ENCODE measurements at places on chromosomes 7 and 10.

GRCh38 chr7:157189405-157189804 is 50.7 kb downstream of the UBE3C start:
- DNase-seq, result no peak

- DNase-seq, result no peak
Observed at GRCh38 chr10:16258291-16259040, 178.3 kb upstream of the PTER start.

DNA sequence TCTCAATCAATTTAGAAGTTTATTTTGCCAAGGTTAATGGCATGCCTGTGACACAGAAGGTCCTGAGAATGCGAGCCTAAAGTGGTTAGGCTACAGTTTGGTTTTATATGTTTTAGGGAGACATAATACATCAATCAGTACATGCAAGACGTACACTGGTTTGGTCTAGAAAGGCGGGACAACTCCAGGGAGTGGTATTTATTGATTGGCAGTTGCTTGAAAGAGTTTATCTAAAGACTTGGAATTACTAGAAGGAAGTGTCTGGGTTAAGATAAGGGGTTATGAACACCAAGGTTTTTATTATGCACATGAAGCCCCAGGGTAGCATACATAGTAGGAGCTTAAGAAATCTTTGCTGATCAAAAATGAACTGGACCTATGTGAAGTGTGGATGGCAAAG is 21.5 kb downstream of the NPVF start:
- DNase-seq, result no peak

DNA sequence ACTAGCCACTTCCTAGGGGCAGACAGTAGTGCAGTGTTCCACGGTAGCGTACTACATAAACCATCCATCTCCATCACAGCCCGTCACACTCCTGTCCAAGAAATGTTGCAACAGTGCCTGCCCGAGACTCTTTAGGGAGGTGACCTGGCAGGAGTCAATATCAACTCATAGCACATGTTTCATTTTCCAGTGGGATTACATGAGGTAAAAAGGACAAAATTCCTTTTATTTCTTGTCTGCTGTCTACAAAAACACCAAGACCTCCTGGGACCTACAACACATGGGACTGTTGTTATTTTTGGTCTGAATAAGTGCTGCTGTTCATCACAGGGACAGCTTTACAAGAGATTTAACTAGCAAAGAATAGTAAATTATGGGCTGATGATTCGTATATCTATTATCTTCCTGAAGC is 99.9 kb downstream of the MPP7 start:
- DNase-seq, result no peak

GRCh38 chr10:111747751-111748150 is 435.8 kb downstream of the GPAM start:
- DNase-seq, result no peak

- no peak for DNase-seq
Observed at GRCh38 chr10:44325596-44326307, 59.1 kb downstream of the CXCL12 start.

DNA sequence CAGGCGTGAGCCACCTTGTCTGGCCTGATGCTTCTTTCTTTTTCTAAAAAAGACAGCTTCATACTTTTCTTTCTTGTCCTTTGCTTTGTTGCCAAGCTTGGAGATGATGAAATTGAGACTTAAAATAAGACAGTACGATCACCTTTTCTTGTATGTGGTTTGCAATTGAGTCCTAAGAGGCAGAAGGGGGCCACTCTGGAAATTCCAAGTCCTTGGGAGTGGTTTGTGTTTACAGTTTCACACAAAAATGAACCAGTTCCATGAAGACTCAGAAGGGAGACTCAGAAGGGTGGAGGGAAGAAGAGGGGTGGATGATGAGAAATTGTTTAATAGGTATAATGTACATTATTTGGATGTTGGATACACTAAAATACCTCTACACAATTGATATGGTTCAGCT is 70.7 kb upstream of the TNS3 start:
- DNase-seq, result no peak

GRCh38 chr7:141366091-141366621 is 185.1 kb upstream of the AGK start:
- DNase-seq, result no peak

DNA sequence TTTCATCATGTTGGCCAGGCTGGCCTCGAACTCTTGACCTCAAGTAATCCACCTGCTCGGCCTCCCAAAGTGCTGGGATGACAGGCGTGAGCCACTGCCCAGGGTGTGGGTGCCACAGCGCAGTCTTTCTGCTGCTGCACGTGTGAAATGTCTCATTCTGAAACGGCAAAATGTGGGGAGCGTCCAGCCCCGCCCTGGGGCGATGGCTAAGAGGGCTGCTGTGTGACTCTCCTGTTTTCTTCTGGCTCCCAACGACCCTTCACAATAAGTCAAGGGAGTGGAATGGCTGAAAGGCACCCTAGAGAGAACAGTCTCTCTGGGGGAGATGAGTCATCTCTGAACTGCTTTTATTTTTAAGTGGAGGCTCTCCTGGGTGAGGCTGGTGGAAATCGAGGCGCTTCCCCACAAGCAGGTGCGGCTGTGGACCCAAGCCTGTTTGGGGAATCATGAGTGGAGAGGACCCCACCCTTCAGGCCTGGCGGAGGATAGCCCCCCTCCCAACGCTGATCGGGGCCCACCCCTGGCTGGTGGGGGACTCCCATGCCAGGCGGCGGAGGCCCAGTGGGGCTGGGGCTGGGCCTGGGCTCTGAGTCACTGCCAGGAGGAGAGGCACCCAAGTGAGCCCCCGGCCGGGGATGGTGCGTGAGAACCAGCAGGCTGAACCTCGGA is 18.0 kb downstream of the ADAP1 start:
- peak; percentile 79 for DNase-seq

DNA sequence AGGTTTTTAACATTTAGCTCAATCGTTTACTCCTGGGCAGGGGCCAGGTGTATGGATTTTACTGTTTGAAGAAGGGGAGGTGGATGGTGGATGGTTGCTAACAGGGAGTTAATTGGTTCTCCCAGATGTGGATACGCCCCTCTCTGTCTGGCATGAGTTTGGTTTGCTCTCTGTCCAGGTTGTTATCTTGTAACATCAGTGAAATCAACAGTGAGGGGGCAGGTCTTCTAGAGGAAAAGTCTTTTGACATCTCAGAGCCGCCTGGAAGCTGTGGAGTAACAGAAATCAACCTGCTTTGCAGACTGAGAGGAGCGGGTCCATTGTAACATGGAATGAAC is 243.4 kb downstream of the MGMT start:
- DNase-seq, result no peak

DNA sequence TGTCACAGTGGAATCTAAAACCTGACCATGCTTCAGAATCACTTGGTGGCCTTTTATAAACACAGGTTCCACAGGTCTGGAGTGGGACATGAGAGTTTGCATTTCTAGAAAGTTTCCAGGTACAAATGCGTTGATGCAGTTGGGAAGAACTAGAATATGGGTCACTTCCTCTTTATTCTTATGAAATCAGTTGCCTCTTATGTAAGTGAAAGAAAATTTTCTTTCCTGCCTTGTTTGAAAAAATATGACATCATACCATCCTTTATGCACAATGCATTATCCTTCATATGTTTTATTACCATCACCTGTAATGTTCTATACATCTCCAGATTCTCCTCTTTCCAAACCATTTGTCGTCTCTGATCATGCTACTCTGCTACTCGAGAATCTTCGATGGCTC is 44.0 kb downstream of the PLXNA4 start:
- no peak for DNase-seq

DNA sequence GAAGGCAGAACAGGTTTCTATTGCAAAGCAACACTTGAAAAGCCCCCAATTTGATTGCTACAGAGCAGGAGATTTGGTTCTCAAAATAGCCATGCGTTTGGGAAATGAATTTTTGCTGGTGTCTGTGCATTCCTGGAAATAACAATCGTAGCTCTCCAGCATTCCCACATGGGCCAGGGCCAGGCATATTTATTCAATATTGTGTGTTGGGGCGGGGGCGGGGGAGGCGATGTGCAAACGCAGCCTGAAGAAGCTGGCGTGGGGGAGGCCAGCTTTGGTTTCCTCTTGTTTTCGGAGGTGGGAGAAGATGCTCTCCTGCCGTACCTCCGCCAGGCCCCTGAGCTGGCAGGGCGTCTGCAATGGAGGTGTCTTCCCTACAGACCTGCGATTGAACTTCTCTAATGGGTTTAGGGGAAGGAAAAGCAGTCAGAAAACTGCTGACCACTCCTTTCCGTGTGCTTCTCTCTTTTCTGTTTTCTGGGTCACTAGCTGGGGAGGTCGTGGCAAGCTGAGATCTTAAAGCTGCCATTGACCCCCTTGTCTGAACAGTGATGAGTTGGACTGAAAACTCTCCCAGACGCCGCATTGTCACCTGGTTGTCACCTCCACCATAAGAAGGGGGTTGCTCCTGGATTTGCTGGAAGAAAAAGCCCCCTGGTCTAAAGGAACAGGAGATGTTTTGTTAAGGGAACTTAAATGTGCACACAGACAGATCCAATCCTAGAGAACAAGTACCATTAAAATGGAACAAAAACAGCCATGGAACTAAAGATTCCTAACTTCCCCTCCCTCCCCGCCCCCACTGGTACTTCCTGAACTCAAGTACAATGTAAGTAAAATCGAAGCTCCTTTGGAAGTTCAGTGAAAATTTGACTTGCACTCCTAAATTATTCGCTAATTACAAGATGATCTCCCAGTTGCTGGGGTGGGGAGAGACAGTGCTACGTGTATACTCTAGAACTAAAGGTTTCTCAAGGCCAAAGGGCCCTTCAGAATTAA is 56.4 kb upstream of the HABP2 start:
- no peak for DNase-seq

DNA sequence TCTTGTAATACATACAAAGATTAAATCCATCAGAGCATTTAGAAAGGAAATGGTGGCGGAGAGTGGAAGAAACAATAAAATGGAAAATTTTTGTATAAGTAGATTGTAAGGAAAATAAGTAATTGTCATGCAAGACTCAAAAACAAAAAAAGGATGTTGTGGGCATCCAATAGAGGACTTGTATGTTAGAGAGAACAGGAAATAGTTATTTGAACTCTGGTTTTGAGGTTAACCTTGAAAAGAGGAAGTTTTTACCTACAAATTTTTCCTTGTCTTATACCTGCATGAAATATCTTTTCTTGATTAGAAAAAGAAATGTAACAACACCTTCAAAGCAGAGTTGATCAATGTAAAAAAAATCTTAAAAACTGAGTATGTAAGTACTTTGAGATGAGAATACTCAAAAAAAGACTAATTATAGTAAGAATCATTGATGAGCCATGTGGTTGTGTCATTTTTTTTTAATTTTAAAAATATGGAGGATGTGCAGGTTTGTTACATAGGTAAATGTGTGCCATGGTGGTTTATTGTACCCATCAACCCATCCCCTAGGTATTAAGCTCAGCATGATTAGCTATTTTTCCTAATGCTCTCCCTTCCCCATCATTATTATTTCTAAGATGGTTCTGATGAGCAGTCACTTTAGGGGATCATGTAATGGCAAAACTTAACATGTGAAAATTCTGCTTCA is 11.9 kb downstream of the TMEM106B start:
- DNase-seq, result no peak

DNA sequence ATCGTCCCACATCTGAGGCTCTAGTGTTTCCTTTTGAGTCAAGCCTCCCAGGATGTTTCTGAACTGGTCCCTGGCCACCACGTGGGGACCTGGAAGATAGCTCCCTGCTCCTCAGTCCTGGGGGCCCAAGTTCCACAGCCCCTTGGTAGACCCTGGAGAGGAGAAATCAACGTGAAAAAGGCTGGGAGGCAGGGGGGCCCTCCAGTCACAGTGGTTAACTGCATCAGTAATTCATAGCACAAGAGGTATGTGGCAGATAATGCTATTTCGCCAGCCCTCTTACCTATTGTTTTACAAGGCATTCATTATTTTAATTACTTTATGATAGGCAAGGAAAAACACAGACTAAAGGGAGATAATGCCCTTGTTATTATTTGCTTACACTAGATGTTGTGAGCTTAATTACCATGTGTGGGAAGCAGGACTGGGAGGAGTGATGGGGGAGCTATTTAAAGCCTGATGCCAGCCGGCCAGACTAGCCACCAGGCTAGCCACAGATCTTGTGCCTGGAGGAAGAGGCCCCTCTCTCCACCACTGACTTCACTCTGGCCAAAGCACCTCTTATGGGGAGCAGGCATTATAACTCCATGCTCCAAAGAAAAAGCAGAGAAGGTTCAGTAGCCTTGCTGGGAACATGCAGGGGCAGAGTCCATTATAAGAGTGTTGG is 230.7 kb downstream of the KCNMA1 start:
- no peak for DNase-seq

GRCh38 chr10:119235356-119235755 is 28.0 kb downstream of the GRK5 start:
- DNase-seq, result no peak

DNA sequence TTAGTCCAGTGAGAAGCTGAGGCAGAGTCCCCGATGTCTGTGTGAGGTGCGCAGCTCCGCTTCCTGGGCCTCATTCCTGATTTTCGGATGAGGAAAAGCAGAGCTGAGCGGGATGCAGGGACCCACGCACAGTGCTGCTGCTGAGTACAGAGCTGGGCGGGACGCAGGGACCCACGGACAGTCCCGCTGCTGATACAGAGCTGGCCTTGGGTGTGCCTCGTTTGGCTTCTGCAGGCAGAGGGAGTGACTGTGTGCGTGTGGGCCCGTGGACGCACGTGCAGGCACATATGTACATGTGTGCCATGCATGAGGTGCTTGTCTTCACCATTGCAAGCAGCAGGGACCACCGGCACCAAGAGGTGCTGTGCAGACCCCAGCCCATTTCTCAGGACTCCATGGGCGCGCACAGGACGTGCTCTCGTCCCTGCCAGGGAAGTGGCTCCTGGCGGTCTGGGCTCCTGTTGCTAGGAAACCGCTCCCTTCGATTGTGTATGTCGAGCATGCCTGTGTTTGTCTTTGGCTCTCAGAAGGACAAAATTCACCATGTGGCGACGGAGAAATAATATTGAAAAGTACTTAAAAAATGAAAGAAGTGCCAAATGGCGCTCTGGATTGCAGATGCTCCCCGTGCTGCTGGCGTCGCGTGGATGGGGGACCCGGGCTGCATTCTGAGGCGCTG is 303.8 kb upstream of the MKI67 start:
- DNase-seq, result no peak

- no peak for DNase-seq
Observed at GRCh38 chr10:4033341-4033896, 248.4 kb upstream of the KLF6 start.

- DNase-seq, result no peak
Observed at GRCh38 chr10:51675088-51675487, 24.3 kb downstream of the CSTF2T start.

- DNase-seq, result no peak
Observed at GRCh38 chr7:36982766-36983165, 258.5 kb upstream of the AOAH start.

- DNase-seq, result no peak
Observed at GRCh38 chr10:44064987-44065787, 319.7 kb downstream of the CXCL12 start.

GRCh38 chr10:103215601-103216000 is 22.5 kb upstream of the NT5C2 start:
- DNase-seq, result no peak

- peak; percentile 62 for DNase-seq
Observed at GRCh38 chr7:47088329-47089067, 493.4 kb downstream of the TNS3 start.
